Natural killer cell (primary cell): ENCODE measurements at places on chromosomes 3 and 15. TPM values are rescaled to one million over a fixed set of nuclear protein-coding genes. Genes with fewer than 3 reads are reported as not detected.

- H3K36me3 ChIP-seq: no peaks in the 10 kb centered on the region
- no peaks in the 10 kb centered on the region for H3K27me3 ChIP-seq
- no peak for DNase-seq
- H3K4me1 ChIP-seq: no peaks in the 10 kb centered on the region
Measured at GRCh38 chr3:65077124-65077523, 389.3 kb upstream of the ADAMTS9 start.

GRCh38 chr3:189307963-189308362 is 136.2 kb downstream of the TPRG1 start:
- H3K36me3 ChIP-seq: no peaks in the 10 kb centered on the region
- H3K4me3 ChIP-seq: no peak overlapping the region
- H3K27me3 ChIP-seq: no peaks in the 10 kb centered on the region

DNA sequence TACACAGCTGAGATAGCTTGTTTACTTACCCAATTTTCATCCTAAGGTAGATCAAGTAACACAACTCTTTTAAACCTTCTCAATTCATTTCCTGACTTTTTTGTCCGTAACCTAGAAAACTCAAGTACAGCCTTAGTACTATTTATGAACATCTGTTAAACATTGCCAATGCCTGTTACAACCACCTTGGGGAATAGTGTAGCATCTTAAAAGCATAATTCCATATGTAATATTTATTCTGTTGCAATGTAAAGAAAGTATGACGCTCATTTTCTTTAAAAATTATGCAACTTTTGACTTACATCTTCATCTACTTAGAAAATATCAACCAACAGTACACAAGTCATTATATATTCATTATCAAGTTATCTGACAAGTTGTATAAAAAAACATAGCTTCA is 54.6 kb downstream of the SUCLG2 start:
- no peak overlapping the region for H3K27ac ChIP-seq
- H3K4me1 ChIP-seq: peaks cover 20% of the 10 kb centered on the region
- DNase-seq: no peak
- H3K36me3 ChIP-seq: peaks cover 6% of the 10 kb centered on the region
- no peaks in the 10 kb centered on the region for H3K27me3 ChIP-seq
- no peak overlapping the region for H3K4me3 ChIP-seq

RTP1 gene
- total RNA-seq: not detected

CAND2 gene
- total RNA-seq: 0.52 TPM

DNA sequence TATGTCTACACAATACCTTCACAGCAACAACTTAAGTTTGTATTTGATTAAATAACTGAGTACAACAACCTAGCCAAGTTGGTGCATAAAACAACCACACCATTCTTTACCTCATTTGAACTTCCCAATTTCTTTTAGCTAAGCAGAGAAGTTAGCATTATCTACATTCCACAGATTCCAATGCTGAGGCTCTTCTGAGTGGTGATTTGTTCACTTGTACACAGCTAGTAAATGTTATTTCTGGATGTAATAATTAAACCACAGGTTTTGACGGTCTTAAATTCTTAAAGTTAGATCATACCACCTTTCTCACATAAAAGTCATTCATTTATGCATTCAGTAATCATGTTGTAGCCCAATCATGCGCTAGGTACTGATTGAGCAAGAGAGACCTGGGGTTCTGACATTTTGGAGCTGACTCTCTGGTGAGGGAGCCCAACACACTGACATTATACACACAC is 102.5 kb downstream of the SST start:
- no peaks in the 10 kb centered on the region for H3K4me1 ChIP-seq
- no peaks in the 10 kb centered on the region for H3K27me3 ChIP-seq
- DNase-seq: no peak
- H3K27ac ChIP-seq: no peak overlapping the region

FEZF2 gene
- total RNA-seq: not detected

DNA sequence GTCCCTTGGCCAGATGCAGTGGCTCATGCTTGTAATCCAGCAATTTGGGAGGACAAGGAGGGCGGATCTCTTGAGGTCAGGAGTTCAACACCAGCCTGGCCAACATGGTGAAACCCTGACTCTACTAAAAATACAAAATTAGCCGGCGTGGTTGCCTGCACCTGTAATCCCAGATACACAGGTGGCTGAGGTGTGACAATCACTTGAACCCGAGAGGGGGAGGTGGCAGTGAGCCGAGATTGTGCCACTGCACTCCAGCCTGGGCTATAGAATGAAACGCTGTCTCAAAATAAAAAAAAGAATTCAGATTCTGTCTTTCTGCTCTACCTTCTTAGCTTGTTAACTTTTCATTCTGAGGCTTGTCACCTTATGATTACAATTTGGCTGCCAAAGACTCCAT is 22.1 kb downstream of the MYO5A start:
- H3K4me1 ChIP-seq: no peaks in the 10 kb centered on the region
- no peaks in the 10 kb centered on the region for H3K36me3 ChIP-seq
- H3K27ac ChIP-seq: no peak overlapping the region
- H3K27me3 ChIP-seq: no peaks in the 10 kb centered on the region
- no peak overlapping the region for H3K4me3 ChIP-seq

GRCh38 chr3:183690402-183690995 is 7.1 kb upstream of the YEATS2 start:
- H3K27me3 ChIP-seq: no peaks in the 10 kb centered on the region
- no peaks in the 10 kb centered on the region for H3K36me3 ChIP-seq
- H3K27ac ChIP-seq: no peak overlapping the region
- DNase-seq: no peak

GRCh38 chr15:92650256-92650655 is 5.3 kb downstream of the FAM174B start:
- no peaks in the 10 kb centered on the region for H3K4me1 ChIP-seq
- no peak overlapping the region for H3K4me3 ChIP-seq
- no peak for DNase-seq
- no peak overlapping the region for H3K27ac ChIP-seq
- no peaks in the 10 kb centered on the region for H3K36me3 ChIP-seq

DNA sequence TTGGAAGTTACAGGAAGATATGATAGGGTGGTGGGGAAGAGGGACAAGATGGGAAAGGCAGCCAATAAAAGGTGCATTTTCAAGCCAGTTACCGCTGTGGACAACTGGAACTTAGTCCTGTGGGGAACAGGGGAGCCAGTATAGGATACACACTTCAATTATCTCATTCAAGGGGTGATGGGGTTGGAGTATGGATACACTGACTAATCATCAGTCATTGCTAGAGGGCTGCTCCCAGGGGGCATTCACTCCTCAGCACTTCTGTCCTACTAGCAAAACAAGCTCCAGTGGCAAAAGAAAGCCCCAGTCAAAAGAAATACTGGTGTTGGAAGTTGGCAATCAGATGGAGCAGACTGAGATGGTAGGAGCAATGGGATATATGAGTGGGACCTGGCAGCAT is 183.4 kb upstream of the GADL1 start:
- no peaks in the 10 kb centered on the region for H3K4me1 ChIP-seq
- no peak for DNase-seq
- no peaks in the 10 kb centered on the region for H3K27me3 ChIP-seq
- H3K4me3 ChIP-seq: no peak overlapping the region
- H3K36me3 ChIP-seq: no peaks in the 10 kb centered on the region
